Activated naive CD4-positive, alpha-beta T cell treated with anti-CD3 and anti-CD28 coated beads, Interleukin-2, amount 50 U/mL, for 72 hours (primary cell): ENCODE measurements at places on chromosomes 1 and 21.

DNA sequence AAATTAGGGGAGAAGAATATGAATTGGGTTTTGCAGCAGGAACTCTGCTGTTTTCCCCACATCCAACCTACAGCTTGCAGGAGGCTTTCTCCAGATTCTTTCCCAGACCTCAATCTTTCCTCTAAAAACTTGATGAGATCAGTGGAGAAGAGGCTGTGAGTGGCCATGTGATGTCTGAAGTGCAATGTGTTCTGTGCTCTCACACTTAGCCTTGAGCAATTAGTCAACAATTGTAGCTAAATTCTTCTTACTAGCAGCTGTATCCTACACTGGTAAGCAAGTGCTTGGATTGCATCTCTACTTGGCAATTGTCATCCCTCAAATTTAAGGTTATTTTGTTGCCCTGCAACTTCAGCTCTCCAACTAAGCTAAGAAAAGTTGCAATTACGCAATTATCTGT lies 807.3 kb upstream of the RGS18 start:
- no peak for DNase-seq

GRCh38 chr1:222454782-222455181 lies 93.1 kb downstream of the HHIPL2 start:
- no peak for DNase-seq

DNA sequence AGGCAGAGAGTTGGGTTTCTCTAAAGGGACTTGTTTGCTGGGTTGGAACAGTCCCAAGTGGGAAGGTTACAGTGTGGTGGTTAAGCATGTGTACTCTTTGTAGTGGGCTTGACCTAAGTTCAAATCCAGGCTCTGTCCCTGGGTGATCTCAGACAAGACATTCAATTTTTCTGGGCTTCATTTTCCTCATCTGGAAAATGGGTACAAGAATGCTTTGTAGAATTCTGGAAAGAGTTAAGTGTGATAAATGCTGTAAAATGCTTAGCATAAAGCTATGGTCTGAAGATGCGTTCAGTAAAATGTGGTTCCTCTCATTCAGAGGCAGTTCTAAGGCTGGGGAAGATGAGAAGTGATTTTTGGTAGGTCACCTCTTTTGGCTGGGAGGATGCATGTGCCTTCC lies 805 bp downstream of the GRHL3 start:
- DNase-seq, result no peak

GRCh38 chr1:90273241-90273774 lies 278.4 kb downstream of the ZNF326 start:
- DNase-seq, result no peak

DNA sequence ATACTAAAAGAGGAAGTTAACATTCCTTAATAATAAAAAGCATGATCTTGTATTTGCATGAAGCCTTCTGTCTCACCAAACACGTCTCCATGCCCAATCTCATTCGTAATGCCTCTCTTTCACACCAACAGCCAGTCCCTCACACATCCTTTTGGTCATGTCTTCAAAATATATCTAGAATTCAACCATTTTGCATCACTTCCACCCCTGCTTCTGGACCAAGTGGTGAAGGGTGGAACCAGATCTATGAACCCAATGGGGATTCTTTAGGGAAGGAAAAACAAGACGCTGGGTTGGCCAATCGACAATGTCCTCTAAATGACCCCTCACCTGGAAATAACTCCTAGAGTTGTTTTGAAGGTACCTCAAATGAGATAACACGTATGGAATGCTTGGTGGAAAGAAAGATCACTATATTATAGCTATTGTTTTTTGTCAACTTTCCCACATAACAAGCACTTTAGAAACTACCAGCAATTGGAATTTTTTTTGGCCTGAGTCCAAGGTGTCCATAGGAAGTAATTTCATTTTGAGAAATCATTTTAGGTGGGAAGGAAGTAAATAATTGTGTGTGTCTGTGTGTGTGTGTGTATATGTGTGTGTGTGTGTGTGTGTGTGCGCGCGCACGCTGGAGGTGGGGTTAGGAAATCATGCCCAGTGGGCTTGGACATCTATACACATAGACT lies at the start of gene KCNA10:
Gene KCNA10 (minus strand): TSS at position 51 of the 686 bp plus-strand sequence. CDS start 388 bp downstream, outside the sequence.
- DNase-seq, result no peak

DNA sequence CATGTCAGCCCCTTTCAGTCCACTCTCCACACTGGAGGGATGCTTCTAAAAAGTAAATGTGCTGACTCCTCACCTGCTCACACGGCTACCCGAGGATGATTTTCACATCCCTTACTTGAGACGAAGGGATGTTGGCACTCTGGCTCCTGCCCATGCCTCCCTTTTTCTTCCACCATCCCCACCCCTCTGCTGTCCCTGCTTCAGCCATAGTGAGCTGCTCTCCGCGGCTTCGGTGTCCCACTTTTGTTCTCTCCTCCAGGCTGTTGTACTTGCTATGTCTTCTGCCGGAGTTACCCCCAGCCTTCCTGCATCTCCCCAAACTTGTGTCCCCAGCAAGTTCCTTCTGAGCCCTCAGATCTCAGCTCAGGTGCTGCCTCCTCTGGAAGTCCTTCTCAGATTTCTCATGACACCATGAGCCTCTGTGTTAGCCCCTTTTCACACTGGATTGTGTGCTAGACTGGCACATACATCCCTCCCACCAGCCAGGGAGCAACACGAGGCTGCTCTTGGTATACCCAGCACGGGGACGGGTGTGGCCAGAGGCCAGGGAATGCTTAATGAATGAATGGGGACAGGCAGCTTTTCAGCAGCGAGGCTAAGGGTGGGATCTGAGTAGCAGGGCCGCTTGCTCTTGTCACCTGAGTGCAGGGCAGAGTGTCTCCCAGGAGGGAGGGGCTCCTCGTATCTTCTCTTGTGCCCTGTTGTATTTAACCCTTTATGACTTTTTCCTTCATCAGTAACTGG lies 1.3 kb downstream of the ACOT11 start:
- DNase-seq, result peak; percentile 41

DNA sequence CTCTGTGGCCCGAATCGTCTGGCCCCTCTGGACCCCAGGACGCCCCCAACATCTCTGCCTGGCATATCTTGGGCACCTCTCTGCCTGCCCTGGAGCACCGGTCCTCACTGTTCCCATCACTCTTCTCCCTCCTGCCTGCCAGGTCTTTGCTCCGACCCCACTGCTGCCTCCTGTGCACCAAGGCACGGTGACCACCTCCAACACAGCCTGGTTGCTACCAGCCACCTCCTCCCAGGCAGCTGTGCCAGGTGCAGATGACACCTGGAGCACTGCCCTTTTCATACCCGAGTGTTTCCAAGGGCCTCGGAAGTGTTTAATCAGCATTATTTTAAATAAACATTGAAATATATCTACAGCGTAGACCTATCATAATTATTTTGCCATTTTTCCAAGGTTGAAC lies 31.3 kb downstream of the PKNOX1 start:
- no peak for DNase-seq

DNA sequence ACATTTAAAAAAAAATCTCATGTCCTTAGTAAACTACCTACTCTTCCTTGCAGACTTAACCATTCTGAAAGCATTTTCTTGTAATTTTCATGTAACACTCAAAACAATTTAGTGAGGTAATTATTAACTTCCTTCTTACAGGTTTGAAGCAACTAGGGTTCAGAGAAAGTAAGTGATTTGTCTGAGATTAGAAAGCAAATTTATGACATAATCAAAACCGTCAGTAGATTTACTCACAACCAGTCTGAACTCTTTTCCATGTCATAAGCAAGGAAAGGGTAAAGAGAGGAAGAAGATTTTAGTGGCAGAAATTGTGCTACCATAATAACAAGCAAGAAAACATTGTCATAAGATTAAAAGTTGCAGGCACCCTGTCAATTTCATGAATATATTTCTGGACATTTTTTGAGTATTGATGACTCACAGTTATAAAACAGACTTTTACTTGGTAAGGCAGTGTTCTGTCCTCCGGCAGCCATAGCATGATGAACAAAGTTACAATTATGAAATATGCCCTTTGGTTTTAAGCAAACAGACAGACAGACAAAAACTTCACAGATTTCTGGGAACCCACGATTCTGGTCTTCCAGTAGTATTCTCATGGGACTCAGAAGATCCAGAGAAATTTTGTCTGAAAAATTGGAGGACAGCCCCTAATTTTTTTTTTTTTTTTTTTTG lies 707.2 kb downstream of the RWDD3 start:
- no peak for DNase-seq

- no peak for DNase-seq
Observed at GRCh38 chr1:39960431-39960958, 5.5 kb downstream of the MFSD2A start.

GRCh38 chr1:204830747-204831146 lies 39.9 kb upstream of the NFASC start:
- no peak for DNase-seq

DNA sequence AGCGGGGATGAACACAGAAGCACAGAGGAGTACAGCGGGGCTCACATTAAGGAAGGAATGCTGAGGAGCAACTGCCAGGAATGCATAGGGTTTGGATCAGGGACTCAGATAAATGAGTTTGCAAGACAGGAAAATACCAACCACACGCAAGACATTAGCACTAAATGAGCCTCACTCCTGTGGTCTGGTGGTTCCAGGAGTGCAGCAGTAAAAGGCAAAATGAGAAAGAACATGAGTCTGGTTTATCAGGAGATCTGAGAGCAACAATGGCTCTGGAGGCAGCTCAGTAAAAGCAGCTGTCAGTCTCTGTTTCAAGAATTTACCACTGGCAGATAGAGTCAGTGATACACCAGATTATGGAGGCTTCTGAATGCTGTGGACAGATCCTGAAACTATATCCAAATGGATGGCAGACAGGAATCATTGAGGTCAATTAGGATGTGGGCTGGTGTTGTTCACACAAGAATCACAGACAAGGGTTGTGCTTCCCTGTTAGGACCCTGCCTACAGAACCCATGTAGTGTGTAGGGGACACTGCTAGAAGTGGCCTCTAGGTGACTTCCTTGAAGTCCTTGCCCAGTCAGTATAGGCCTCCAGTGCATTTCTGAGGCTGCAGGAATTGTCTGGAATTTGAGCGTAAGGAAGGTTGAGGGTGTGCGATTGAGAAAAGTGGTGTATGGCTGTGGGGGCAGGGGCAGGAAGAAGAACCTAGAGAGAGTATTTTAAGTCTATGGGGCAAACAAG lies 50.3 kb downstream of the CASQ2 start:
- DNase-seq, result no peak

DNA sequence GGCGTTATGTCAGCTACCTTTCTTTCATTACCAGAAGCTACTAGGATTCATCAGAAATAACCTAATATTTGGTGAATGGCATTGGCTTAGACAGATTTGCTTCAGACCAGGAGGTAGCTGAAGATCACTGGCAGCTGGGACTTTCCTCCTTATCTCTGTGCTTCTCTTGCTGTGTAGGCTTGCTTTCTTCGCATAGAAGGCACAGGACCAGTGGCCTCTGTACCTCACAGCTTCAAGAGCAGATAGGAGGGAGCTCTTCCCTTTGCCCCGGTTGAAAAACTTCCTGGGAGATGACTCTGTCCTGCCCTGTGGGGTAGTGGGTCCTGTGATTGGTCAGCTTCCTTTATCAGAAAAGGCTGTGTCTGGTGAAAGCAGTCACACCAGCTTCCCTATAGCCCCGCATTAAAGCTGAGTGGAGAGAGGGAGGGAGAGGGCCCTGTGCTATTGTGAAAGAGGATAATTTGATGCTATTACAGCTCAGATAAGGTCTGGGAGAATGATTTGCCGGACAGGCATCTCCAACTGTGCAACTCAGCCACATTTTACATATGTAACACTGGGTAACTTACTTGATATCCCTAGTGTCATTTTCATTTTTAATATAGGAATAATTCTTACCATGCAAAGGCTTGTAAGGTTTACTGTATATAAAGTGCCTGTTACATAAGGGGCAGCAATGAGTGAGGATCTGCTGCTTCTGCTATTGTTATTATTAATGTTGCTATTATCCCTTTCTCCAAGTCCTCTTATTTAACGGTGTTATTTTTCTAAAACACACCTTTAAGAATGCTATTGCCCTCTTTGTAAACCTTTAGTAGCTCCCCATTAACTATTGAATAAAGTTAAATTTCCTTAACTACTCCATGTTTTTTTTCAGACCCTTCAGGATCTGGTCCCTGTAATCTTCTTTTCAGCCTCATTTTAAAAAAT lies 31.6 kb downstream of the OSBPL9 start:
- DNase-seq, result no peak

GRCh38 chr21:18424276-18424675 lies 20.7 kb upstream of the TMPRSS15 start:
- no peak for DNase-seq

DNA sequence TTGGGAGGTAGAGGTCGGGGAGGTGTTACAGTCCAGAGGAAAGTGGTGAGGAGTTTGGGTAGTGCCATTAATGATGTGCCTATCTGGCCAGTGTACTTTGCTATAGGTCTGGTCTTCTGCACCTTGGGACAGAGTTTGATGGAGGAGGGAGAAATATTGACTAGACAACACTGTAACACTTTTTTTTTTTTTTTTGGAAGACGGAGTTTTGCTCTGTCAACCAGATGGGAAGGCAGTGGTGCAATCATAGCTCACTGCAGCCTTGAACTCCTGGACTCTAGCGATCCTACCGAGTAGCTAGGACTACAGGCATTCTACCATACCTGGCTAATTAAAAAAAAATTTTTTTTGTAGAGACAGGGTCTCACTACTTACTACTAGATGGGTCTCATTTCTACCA lies 1.9 kb downstream of the SCP2 start:
- no peak for DNase-seq

DNA sequence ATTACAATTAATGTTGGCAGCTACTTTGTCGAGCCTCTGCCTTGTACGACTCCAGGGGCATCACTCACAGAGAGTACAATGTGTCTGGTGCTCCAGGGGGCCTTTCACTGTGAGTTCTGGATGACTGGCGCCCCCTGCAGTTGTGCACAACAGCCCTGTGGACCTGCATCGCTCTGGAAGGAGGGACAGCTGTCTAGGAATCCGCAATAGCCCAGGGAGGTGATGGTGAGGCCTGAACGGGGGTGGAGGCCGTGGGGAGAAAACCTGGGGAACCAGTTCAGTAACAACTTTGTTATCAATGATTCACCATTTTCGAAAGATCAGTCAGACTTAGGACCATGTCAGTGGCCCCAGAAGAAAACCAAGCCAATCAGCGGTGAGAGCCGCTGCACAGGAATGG lies 189.1 kb downstream of the KAZN start:
- no peak for DNase-seq

- no peak for DNase-seq
Observed at GRCh38 chr1:230230948-230231773, 164.1 kb downstream of the GALNT2 start.

DNA sequence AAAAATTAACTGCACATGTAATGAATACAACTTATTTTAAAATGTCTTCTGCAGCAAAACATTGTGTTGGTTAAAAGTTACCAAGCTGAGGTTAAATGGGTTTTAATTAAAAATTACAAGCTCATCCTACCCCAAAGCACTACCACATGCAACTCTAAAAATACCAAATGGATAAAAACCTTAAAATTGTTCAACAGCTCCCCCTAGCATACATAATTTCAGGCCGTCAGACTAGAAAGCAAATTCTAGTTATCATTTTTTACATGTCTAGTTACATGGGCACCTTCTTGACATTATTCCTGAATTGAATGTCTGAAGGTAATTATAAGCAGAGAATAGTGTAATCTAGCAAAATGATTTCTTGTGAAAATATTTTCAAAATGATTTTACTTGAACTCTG lies 176.5 kb downstream of the C1orf21 start:
- DNase-seq, result no peak
